Right cardiac atrium (tissue), 5 donors: ENCODE measurements at places on chromosomes 16 and 17. TPM values are rescaled to one million over a fixed set of nuclear protein-coding genes. Genes with fewer than 3 reads are reported as not detected.

DNA sequence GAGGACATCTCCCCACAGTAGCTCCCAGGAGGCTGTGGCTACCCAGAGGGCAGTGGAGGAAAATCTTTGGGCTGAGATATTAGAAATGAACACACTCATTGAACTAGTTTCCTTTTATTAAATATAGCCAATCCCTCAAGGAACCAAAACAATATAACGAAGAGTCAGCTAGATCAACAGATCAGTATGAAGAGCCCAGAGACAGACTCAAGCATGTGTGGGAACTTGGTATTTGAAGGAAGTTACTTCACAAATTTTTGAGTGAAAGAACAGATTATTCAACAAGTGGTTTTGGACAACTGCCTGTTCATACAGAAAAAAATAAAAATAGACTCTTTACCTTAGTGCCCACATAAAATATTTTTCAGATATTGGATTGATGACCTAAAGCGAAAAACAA is 183.6 kb upstream of the PMFBP1 start:
- DNase-seq = no peak

Gene PLXDC1
- polyA plus RNA-seq = 13.0 TPM

- DNase-seq = no peak
Observed at GRCh38 chr17:11737313-11737679, 139.0 kb downstream of the DNAH9 start.

Gene NHLRC4
- 0.84 TPM for polyA plus RNA-seq

GRCh38 chr16:78242239-78242630 is 142.8 kb downstream of the WWOX start:
- no peak for DNase-seq

Gene ITGB4
- polyA plus RNA-seq = 12.7 TPM
